ENCODE measurements at places on chromosomes 2 and 18. TPM values are rescaled to one million over a fixed set of nuclear protein-coding genes. Genes with fewer than 3 reads are reported as not detected.

DRC1 gene
- not detected for total RNA-seq

HOXD9 gene
- total RNA-seq = not detected

CHRNA1 gene
- 0.38 TPM for total RNA-seq

FMNL2 gene
- 17.6 TPM for total RNA-seq

RAX gene
- total RNA-seq = not detected

MDH1B gene
- 0.56 TPM for total RNA-seq

FNDC4 gene
- 24.5 TPM for total RNA-seq

RAD51AP2 gene
- total RNA-seq = under 0.01 TPM

NETO1 gene
- not detected for total RNA-seq

CPS1 gene
- 27.4 TPM for total RNA-seq

CD8B2 gene
- not detected for total RNA-seq

UCN gene
- 1.1 TPM for total RNA-seq

PLA2R1 gene
- total RNA-seq = 17.2 TPM

PAIP2B gene
- total RNA-seq = 0.58 TPM

ST8SIA5 gene
- total RNA-seq = not detected

LOXHD1 gene
- not detected for total RNA-seq

MGAT4A gene
- total RNA-seq = 0.28 TPM

CNGA3 gene
- not detected for total RNA-seq

PPP1R1C gene
- total RNA-seq = 0.77 TPM

VIT gene
- total RNA-seq = 0.85 TPM

GORASP2 gene
- total RNA-seq = 33.5 TPM

LANCL1 gene
- 58.9 TPM for total RNA-seq

CNPPD1 gene
- total RNA-seq = 16.3 TPM

PARD3B gene
- total RNA-seq = 9.9 TPM

TUBA4B gene
- not detected for total RNA-seq

DSG1 gene
- total RNA-seq = not detected

REG3A gene
- not detected for total RNA-seq

IL1RL1 gene
- total RNA-seq = 1.1 TPM

SRD5A2 gene
- not detected for total RNA-seq

SPATA3 gene
- not detected for total RNA-seq

PROKR1 gene
- total RNA-seq = not detected

LCT gene
- total RNA-seq = under 0.01 TPM

ALPG gene
- not detected for total RNA-seq

NEU2 gene
- not detected for total RNA-seq

CFC1 gene
- total RNA-seq = not detected

GREB1 gene
- 0.96 TPM for total RNA-seq

CPO gene
- under 0.01 TPM for total RNA-seq

CASP8 gene
- total RNA-seq = 24.2 TPM

TSPYL6 gene
- total RNA-seq = not detected

CCDC74B gene
- 2.3 TPM for total RNA-seq

HOXD10 gene
- total RNA-seq = 0.19 TPM

WIPF1 gene
- total RNA-seq = 5.6 TPM

SMCHD1 gene
- total RNA-seq = 72.9 TPM

ANKMY1 gene
- total RNA-seq = 5.8 TPM

HOXD13 gene
- total RNA-seq = not detected

MYO1B gene
- 418 TPM for total RNA-seq

IL1RN gene
- 0.28 TPM for total RNA-seq
